Muscle of leg (tissue), 16 donors: ENCODE measurements at places on chromosomes 3 and 15. TPM values are rescaled to one million over a fixed set of nuclear protein-coding genes. Genes with fewer than 3 reads are reported as not detected.

The LRRIQ4 gene
- total RNA-seq = 0.09 TPM

DNA sequence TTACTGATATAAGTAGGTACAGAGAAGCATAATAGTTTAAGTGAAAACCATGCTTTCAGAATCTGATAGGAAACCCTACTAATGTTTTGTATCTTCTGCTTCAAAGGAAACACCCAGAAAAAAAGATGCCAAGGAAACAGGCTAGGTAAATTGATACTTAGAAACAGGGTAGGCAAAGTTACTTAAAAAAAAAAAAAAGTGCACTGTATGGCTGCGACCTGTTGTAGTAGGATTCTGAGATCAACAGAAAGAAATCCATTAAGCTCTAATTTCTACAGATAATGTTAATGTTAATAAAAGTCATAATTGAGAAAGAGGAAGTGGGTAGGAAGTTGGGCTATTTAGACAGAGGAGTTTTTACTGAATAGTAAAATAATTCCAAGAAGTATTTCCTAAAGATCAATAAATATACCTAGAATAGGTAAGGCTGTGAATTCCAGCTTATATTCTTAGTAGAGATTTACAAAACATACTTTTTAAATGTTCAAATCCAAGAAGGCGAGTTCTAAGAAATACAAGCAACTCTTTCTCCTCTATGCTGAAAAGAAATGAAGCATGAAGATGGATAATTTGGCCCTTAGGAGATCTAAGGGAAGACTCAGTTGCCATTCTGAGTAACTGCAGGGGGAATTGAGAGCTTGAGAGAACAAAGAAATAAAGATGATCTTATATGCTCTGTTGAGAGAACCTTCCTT lies 24.1 kb upstream of the STT3B start:
- H3K27me3 ChIP-seq = no peaks in the 10 kb centered on the region
- no peaks in the 10 kb centered on the region for H3K36me3 ChIP-seq
- H3K4me3 ChIP-seq = no peak overlapping the region
- no peak overlapping the region for H3K27ac ChIP-seq
- H3K4me1 ChIP-seq = no peaks in the 10 kb centered on the region

DNA sequence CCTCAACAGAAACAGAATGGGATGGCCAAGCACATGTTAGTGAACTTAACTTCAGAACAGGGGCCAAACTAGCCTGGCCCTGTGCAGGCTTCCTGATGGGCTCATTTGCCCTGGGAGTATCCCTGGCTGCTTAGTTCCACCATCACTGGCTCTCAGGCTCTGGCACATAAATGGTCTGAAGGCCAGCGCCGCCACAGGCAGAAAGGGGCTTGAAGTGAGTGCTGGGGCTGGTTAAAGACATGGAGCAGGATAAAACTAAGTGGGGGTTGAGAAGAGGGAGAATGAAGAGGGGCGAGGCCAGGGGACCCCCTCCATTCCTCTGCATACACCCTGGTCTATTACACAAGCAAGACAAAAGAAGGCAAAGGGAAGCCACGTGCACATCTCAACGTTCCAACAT lies 12.2 kb downstream of the SLCO2A1 start:
- H3K4me1 ChIP-seq = peaks cover 5% of the 10 kb centered on the region
- H3K4me3 ChIP-seq = no peak overlapping the region
- H3K27ac ChIP-seq = no peak overlapping the region
- no peak for DNase-seq

DNA sequence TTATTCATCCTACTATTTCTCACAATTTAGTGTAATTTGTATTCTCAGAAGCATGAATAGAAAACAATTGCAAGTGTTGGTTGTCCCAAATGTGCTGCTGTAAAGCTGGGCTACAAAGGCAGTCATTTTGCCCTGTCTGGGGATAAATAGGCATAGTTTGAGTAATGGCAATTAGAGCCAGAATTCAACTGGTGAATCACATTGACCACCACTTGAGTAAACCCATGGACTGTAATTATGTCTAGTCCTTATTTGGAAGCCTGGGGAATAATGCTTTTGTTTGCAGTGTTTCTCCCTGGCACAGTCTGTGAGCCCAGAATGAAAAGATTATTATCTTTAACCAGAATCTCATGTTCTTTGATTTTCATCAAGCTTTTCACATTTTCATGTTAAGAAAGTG lies 30.5 kb upstream of the CHL1 start:
- no peak overlapping the region for H3K4me3 ChIP-seq
- H3K27me3 ChIP-seq = no peaks in the 10 kb centered on the region
- H3K4me1 ChIP-seq = no peaks in the 10 kb centered on the region
- no peak overlapping the region for H3K27ac ChIP-seq
